ENCODE measurements at places on chromosomes 5 and 9.

GRCh38 chr9:5976674-5977397 lies 38.6 kb downstream of the RANBP6 start:
- no peak for DNase-seq

GRCh38 chr9:36517131-36517530 lies 55.6 kb upstream of the MELK start:
- DNase-seq, result no peak

DNA sequence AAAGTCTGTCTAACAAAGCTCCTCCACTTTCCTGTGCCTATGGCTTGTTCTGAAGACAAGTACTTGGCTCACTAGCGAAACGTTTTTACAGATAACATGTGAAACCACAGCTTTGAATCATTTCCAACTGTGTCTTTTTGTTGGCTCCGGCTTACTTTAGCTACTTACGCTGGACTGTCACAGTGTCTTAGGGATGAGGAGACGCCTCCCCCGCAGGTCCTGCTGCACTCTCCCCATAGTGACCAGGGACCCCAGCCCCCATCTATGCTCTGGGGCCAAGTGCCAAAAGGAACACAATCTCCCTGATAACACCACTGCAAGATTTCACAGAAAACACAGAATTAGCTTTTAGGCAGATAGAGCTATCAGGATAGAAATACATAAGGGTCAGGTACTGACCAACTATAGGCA lies 219.1 kb downstream of the ADAMTS6 start:
- DNase-seq, result no peak

GRCh38 chr9:71119746-71120145 lies 1.7 kb downstream of the TRPM3 start:
- DNase-seq, result no peak

DNA sequence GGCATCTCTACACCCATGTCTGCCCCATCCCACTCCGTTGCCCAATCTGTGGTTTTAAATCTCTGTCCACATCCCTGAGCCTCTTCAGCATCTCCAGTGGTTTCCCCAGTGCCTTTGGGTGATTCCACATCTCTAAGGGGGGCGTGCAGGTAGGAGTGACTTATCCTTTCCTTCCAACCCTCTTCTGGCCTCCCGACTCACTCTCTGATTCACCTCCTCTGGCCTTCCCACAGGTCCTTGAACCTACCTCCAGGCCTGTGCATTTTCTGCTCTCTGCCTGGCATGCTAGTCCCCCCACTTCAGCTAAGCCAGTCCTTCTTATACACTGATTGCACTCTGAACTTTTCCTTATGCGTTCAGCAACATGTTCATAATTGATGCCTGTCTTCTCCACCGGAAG lies 99.0 kb downstream of the RALGPS1 start:
- DNase-seq, result no peak

GRCh38 chr5:44536650-44537260 lies 147.5 kb upstream of the FGF10 start:
- no peak for DNase-seq

DNA sequence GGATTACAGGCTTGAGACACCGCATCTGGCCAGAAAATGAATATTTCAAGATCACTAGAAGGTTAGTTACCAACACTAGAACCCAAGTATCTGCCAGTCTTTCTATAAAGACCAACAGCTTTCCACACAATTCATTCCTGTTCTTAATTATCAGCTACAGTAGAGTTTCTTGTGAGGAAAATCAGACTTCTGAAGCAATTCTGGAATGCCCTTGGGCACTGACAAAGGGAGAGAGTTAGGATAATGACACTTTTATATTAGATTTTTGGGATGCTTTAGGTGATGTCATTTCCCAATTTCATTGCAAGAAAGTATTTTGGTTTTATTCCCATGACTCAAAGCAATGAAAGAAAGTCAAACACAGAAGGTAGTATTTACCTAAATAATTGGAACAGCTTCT lies 497.0 kb upstream of the TUSC1 start:
- DNase-seq, result no peak

DNA sequence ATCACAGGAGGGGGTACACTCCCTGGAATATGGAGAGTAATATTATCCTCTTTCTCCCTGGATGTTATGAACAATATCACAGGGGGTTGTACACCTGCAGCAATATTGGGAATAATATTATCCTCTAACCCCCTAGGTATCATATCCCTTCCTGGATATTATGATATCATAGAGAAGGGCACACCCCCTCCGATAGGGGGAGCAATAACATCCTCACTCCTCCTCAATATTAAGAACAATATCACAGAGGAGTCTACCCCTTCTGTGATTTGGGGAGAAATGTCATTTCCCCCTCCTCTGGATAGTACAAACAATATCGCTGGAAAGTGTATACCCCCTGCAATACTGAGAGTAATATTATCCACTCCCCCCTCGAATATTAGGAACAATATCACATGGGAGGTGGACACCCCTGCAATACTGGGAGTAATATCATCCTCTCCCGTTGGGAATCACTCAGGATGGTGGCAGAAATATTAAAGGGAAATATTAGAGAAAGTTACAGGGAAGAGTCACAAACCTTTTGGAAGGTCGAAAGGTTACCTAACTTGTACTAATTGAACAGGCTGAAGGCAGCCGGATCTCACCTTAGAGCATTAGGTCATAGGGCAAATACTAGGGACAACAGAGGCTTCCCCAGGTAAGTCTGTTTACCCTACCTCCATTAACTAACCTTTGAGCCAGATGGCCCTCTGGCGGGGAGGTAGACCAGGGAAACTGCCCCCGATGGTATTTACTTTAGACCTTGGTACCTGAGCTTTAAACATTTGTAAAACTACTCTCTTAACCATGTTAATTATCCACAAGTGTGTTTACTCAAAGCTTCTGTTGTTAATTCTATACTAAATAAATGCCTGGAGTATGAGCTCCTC lies 57.5 kb upstream of the FREM1 start:
- DNase-seq, result no peak

- DNase-seq, result no peak
These were observed 975.9 kb downstream of the MAT2B start for GRCh38 chr5:164481270-164481669.

DNA sequence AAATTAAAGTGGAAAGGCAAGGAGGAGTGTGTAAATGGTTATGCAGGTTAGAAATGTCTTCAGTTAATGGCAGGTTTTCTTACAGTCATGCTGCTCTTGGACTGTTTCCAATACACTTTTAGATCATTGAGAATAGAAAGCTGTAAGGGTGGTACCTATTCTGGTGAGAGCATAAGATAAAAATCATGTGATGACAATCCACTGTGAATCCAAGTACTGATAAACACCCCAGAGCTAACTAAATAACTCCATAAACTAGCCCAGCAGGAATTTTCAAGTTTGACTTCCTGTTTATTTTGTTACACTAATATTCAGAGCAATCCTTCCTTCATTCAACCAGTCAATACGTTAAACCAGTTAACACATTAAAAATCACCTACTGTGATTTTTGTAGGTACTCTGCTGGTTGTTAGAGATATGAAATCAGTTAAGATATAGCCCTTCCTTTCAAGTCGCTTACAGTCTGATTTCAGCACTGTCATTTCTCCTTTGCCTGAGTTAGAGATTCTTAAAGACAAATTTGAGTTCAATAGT lies 22.6 kb downstream of the VCAN start:
- no peak for DNase-seq

GRCh38 chr5:119902593-119902992 lies 273.2 kb downstream of the FAM170A start:
- no peak for DNase-seq

- DNase-seq, result no peak
These were observed 287.9 kb downstream of the SMARCA2 start for GRCh38 chr9:2303056-2303455.

DNA sequence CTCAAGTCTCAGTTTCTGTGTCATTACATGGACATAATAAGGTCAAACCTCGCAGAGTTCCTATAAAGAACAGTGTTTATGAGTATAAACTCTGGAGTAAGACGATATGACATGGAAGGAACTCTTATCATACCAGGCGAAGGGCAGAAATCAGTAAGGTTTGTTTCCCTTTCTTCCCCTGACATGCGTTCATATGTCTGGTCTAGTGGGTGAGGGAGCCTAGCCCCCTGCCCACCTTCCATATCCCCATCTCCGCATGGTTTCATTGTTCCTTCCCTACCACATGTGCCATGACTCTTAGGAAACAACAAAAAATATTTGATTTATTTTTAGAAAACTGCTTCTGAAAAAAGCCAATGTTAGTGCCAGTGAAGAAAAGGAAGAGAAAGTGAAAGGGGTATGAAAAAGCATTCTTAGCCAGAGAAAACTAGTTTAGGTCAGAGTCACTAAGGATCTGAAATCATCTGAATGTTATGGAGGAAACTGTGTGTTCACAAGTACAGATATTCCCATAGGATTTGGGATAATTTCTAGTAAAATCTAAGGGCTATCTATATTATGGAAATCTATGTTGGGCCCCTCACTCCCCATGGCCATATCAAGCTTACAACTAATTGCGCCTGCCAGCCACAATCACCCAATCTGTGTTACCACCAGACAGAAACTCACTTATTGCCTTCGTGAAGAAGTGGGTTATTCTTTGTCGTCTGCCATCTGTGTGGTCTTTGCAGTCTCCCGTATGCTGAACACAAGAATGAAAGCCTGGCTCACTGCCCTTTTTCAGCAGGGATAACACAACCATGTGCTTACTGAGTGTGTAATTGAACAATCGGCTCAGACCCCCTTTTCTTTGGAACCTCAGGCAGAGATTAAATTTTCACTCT lies 19.9 kb upstream of the HMHB1 start:
- DNase-seq, result no peak

DNA sequence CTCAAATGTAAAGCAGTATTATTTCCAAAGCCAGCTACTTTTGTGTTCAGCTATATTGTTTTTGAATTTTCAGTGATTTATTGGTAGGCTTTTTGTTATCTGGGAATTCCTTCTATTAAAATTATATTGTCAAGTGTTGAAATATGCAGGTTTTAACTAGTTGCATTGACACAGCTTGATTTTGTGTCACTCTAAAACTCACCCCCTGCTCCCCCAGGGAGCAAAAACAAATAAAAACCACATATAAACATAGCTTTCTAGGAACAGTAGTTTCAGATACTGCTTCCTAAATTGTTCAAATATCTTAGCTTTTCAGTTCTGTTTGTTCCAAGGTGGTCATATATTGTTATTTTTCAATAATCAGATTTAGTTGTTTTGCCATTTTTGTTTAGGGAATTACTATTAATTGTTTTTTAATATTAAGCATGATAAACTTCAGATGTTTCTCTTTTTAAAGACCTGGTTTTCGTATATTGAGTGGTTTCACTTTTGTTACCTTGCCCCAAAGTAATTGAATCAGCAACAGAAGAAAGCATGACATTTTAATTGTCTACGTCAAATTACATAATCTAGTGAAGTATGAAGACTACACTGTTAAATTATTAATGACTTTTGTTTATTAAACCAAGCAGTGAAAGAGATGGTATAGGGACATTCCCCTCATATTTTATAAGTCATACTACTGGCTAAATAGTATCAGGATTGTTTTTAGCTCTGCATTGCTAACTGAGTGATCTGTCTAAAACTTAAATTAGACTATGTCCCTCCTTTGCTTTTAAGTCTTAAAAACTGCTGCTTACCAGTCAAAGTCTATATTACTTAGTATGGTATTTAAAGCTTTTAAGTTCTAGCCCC lies 43.4 kb downstream of the ERBIN start:
- DNase-seq, result no peak

- DNase-seq, result no peak
These were observed 34.7 kb upstream of the ANKRD55 start for GRCh38 chr5:56267856-56268255.

DNA sequence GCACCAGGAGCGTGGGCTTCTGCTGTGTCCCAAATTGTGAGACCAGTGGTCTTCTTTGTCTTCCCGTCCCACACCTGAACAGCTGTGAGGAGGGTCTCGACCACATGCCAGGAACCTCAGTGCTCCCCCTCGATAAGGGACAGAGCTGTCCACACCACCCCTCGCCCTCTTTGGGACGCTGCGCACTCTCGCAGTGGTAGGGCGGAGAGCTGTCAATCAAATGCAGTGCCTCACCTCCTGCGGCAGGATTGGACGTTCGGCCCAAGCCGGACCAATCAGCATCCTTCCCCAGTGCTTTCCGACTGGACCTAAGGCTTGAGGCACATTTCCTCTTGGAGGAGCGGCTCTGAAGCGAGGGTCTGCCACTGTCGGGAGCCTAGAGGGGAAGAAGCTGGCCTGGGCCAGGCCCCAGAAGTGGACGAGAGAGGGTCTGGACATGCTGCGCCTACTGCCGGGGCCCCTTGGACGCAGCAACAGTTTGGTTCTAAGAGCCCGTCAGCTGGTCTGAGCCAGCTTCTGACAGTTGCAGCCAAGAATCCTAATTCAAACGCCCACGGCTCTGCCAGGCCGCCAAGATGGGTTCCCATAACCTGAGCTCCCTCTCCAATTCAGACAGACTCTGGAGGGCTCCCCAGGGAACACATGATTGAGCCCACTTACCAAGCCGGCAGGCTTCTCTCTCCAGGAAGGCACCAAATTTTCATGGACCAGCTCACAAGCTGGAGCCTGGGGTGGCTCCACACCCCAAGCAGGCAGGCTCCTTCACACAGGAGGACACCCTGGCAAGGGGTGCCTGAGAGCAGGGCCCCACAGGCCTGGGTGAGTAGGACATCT lies 28.1 kb upstream of the ADAMTS2 start:
- peak; percentile 59 for DNase-seq

- DNase-seq, result no peak
These were observed 77.7 kb downstream of the FOXD1 start for GRCh38 chr5:73370640-73371583.

DNA sequence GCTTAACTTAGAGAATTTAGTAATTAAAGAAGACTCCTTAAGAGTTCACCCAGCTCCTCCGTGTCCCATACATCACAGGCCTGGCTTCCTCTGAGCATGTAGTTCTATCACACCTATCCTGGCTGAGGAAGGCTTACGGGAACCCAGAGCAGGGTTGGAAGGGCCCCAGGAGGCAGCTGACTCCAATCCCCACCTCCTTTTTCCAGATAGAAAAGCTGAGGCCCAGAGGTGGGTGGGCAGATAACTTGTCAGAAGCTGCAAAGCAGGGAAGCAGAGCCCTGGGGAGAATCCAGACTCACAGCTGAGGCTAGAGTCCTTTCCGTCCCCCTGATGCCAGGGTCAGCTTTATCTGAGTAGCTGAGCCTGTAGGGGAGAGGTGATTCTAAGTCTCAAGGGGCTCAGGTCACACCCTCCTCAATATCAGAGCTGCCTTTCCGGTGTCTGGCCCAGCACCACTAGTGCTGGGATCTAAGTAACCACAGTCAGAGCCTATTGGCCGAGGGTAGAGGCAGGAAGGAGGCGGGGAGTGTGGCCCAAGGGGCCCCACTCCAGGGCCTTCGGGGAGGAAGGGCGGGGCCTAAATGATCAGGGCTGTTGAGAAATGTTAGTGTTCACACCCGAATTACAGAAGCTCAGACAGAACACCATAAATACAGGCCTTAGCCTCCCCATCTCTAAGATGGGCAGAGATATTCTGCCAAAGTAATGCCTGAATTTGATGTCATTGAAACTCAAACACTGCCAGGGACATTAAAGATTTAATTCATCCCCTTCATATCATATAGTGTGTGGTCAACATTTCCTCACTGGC lies 9.9 kb downstream of the CCDC69 start:
- peak; percentile 86 for DNase-seq

DNA sequence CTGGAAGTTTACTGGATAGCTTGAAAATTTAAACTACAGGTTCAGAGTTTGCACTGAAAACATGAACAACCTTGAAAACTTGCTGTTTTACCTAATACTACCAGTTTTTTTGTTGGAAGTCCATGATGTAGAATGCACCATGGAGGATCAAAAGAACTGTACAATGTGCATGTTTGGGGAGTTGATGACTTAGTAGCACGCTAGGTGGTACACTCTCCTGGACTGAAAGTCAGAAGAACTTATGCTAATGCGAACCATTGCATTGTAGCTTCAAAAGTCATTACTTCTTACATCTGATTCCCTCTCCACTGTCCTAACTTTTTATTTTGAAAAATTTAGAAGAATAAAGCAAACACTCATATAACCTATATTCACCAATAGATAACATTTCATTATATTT lies 211.0 kb downstream of the OSTF1 start:
- no peak for DNase-seq
